Activated CD4-positive, alpha-beta T cell treated with anti-CD3 and anti-CD28 coated beads, Interleukin-2, Interleukin-6, amounts not matched to agents 100 ng/mL and 50 ng/mL, durations not matched to agents 16 hours and 8 hours (primary cell): ENCODE measurements at places on chromosomes 5 and 9.

GRCh38 chr9:9754186-9754585 is 858.6 kb downstream of the PTPRD start:
- no peak for DNase-seq

DNA sequence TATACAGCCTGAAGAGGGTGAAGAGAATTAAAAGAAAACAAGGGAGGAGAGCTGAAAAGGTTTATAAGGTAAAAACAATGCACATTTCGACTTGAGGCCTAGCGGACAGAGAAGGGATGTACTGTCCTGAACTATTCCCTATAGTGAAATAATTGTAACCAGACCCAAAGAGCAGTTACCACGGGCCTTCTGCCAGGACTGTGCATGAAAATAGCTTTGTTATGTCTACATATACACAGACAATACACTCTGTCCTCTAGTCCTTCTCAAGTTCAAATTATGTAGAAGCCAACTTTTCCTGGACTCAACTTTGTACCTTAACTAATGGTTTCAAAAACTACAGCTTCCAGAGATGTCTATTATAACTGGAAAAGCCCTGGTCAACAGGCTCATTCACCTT is 223.7 kb downstream of the PCSK5 start:
- no peak for DNase-seq

- no peak for DNase-seq
Observed at GRCh38 chr5:10621832-10622231, 58.0 kb downstream of the ANKRD33B start.

- no peak for DNase-seq
Observed at GRCh38 chr5:41335596-41336181, 122.4 kb upstream of the C6 start.

DNA sequence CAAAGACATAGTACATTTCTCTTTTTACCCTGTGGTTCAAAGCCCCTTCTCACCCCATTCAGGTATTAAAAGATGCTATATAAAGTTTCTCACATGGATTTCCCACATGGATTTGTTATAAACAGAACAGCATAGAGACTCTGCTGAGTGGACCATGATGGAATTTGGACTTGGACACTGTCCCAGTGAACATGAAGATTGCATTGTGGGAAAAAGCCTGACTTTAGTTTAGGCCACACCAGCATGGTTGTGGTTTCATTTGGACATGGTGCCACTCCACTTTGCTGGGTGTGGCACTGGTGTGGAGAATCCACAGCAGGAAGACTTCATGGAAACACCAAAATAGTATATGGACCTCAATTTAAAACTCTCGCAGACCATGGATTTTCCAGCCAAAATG is 124.6 kb downstream of the ARHGAP26 start:
- no peak for DNase-seq

DNA sequence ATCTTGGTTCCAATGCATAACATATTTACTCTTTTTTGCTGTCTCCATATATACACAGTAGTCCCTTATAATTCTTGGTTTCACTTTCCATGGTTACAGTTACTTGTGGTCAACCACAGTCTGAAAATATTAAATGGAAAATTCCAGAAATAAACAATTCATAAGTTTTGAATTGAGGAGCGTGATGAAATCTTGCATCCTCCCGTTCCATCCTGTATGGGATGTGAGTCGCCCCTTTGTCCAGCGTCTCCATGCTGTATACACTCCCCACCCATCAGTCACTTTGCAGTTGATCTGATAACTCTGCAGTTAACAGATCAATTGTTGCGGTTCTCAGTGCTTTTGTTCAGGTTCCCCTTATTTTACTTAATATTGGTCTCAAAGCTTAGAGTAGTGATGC is 11.5 kb upstream of the FAF2 start:
- DNase-seq = peak; percentile 50

DNA sequence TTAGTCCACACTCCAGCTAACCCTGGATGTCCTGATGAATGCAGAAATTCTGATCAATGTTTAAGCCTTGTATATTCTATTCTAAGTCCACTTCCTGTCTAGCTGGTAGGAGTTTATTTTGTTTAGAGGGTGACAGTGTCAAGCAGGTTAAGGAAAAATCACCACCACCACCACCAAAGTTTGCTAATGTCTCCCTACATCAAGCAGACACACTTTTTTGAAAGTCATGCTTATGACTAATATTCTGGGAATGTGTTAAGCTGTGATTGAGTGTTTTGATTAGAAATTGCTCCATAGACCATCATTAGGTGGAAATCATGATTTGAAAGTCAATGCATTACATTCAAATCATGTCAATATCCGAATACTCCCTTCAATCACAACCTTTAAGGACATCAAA is 1530.1 kb downstream of the MAT2B start:
- no peak for DNase-seq

DNA sequence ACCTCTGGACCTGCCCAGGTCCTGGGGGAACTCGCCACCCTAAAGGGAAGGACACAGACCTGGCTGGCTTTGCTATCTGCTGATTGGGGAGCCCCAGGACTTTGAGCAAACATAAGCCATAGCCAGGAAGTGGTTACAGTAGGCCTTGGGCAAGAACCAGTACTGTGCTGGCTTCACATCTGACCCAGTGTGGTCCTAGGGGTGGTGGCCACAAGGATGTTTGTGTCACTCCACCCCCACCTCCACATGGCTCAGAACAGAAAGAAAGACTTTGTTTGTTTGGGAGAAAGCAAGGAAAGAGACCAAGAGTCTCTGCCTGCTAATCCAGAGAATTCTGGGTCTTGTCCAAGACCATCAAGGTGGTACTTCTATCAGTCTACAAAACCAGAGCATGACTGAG is 334.2 kb downstream of the SPOCK1 start:
- DNase-seq = no peak

DNA sequence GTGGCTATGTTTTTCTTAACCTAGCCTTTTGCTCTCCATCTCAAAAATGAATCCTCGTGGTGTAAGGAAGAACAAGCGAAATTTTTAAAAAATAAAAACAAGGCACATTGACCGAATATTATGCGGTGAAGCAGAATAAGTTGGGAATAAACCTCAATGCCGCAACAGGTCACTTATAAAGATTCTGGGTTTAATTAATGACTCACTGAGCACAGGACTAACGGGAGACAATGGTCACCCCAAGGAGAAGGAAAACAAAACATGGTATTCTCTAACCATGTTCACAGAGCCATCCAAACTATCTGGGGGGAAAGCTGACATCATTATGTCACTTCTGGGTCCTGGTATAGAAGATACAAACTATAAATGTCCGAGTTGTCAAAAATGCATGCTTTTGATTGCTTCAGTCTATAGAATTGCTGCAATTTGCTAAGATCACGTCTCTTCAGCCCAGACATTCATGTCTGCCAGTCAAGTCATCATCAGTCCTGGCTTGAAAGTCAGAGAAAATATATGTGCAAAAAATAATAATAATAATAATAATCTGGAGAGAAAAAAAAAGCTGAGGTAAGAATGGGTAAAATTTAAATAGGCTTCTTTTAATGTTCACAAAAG is 280.6 kb downstream of the NR2F1-AS1 start:
- DNase-seq = no peak

DNA sequence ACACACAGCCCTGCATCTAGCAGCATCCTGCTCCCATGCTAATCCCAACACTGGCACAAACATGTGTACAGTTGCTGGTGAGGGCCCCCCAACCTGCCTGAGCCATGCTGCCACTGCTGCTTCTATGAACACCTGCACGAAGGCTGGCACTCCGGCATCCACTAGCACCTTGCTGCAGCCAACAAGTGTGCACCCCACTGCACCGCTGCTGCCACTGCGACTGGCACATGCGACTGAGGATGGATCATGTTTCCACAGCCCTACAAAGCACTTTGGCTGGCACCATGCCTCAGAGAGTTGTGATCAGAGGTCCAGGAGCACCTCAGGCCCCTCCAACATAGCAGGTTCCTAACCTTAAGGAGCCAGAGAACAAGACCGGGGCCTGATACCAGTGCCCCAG is 7.8 kb upstream of the PDCD1LG2 start:
- DNase-seq = no peak

- no peak for DNase-seq
Observed at GRCh38 chr9:109088221-109088620, 31.5 kb downstream of the TMEM245 start.

DNA sequence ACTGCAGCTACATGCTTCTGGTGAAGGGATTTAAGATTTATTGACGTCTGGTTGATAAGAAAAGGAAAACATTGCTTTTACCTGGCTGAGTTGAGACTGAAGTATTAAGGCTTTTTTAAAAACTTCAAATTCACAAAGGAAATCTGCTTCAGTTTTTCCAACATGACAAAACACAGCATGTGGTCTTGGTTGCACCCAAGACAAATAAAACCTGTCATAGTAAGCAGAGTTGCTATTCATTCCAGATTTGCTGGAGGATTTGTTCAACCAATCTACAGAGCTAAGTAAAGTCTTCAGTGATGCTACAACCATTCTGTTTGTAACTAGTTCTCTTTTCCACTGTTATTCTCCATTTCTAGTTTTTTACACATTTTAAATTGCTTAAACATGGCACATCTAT is 11.3 kb downstream of the C5orf63 start:
- DNase-seq = no peak

GRCh38 chr9:121026768-121027167 is 23.3 kb downstream of the C5 start:
- no peak for DNase-seq

DNA sequence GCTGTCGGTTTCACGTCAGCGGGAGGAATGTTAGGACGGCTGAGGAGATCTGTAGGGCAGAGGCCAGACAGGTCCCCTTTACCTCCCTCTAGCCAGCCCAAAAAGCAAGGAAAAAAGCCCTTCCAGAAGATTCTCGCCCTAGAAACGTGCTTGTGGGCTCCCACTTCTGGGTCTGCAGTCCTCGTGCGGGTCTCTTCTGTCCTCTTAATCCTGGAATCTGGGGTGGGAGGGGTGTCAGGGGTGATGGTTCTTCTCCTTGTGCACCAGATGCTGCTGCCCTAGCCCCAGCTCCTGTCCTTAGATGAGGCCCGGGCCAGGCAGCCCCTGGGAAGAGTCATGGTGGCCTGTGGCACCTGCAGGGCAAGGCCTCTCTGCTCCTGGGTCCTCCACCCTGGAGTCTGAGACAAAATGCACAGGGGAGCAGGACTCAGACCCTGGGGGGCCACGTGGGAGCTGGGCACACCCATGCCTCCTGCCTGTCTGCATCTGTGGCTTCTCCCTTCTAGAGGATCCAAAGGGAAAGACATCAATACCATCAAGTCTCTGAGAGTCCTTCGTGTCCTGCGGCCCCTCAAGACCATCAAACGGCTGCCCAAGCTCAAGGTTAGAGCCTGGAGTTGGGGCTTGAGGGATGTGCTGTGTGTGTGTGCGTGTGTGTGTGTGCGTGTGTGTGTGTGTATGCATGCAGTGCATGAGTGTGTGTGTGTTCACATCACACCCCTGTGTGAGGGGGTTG is 174.2 kb downstream of the CACNA1B start:
- no peak for DNase-seq

GRCh38 chr5:96963267-96963666 is 27.4 kb downstream of the LNPEP start:
- peak; percentile 36 for DNase-seq

DNA sequence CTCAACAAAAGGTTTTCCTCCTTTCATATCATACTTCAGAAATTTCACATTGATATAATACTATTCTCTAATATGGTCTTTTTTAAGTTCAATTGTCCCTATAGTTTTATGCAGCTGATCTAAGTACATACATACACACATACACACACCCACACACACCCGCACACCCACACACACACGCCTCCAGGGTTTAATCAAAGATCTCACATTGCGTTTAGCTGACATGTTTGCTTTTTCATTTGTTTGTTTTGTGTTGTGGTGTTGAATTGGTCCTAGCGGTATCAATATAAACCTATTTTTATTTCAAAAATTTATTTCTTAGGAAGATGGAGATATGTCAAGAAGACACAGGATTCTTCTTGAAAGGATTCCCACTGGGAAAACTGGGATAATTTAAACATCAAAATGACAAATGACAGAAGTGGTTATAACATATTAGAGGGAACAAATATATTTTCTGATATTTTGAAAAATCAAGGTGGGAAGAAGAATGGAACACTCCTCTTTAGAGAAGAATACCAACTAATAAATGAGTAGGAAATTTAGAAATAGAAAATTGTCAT is 434.9 kb upstream of the SLC30A5 start:
- no peak for DNase-seq

- peak; percentile 48 for DNase-seq
Observed at GRCh38 chr5:97838214-97838613, 655.2 kb upstream of the RIOK2 start.

GRCh38 chr5:56321236-56321881 is 88.2 kb upstream of the ANKRD55 start:
- DNase-seq = no peak

GRCh38 chr5:169185626-169186025 is 115.3 kb downstream of the SLIT3 start:
- DNase-seq = no peak

DNA sequence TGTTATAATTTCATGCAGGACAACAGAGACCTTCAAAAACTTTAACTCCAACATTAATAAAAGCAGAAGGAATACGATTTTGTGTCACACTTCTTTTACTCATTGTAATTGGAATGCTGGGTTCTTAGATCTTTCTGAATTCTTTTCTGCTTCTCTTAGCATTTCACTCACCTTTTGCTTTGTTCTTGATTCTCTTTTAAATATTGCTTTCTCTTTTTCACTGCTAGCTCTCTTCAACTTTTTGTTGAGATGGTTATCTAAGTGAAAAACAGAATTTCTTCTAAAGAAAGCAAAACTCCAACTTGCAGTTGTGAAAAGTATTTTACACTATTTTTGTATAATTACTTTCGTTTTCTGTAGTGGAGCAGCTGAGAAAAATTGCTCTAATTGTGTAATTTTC is 212.6 kb upstream of the KIF2A start:
- DNase-seq = no peak

GRCh38 chr5:62681117-62681850 is 102.7 kb downstream of the LRRC70 start:
- DNase-seq = no peak

DNA sequence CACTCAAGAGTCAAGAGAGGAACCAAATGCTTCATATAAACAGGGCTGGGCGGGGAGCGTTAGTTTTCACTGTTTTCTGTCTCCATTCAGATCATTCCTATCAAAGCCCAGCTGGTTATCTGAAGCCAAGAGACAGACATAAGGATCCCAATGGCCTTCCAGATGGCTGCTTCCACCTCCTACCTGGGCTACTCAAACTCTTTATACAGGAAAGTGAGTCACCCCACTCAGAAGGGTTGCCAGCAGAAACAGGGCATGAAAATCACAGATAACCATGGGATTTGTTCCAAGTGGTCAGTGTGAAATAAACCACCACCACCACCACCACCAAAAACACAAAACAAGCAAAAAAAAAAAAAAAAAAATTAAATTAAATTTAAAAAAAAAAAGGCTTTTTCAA is 5.5 kb downstream of the PRSS3 start:
- DNase-seq = no peak
